ENCODE measurements at places on chromosomes 2 and 18. TPM values are rescaled to one million over a fixed set of nuclear protein-coding genes. Genes with fewer than 3 reads are reported as not detected.

ANKRD30BL gene
- not detected for total RNA-seq

DNA sequence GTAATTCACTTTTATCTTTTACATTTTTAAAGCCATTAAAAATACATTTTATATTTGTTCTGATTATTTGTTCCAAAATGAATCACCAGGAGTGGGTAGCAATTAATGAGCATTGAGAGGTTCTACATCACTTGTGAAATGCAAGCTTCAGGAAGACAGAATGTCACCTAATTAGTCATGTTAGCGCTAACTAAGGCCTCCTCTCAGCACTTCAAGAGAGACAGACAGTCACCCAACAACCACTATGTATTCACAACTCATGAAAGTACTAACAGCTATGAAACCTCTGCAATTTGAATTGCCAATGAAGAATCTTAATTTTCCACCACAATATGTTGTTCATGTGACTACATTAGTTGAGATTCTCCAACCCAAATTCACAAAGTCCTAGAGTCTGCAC is 611.0 kb downstream of the KCNJ3 start:
- ATAC-seq = no peak

YES1 gene
- 12.1 TPM for total RNA-seq

DNA sequence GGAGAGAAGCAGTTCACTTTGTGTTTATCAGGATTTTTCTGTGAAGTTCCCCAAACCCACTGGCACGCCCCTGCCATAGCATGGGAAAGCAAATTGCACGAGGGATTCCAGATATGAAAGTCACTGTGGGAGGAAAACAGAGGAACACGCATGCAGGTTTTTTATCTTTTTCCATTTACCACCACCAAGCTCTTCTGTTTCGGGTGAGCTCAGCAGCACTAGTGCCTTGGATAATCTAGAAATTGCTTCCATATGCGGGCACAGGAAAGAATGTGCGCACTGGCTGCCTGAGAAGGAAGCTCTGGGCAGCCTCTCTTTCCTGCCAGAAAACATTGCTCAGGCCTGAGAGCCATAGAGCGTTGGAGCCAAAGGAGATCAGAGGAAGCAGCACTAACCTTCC is 65.9 kb upstream of the WIPF1 start:
- ATAC-seq = no peak

IL1F10 gene
- not detected for total RNA-seq

Data from activated T-helper 17 cell treated with anti-CD3 and anti-CD28 coated beads, Interleukin-2, amount 50 U/mL, for 72 hours (primary cell).